Glomerular endothelial cell (primary cell): ENCODE measurements at places on chromosomes 7 and 10. TPM values are rescaled to one million over a fixed set of nuclear protein-coding genes. Genes with fewer than 3 reads are reported as not detected.

Gene PLEKHS1
- not detected in 2 replicates for total RNA-seq

Gene TAS2R5
- 0.34 and 1.1 TPM in 2 replicates for total RNA-seq

Gene MYPN
- total RNA-seq = 1.1 and 3.7 TPM in 2 replicates

GRCh38 chr10:102003541-102003940 lies 52.4 kb downstream of the ARMH3 start:
- no peak for DNase-seq

DNA sequence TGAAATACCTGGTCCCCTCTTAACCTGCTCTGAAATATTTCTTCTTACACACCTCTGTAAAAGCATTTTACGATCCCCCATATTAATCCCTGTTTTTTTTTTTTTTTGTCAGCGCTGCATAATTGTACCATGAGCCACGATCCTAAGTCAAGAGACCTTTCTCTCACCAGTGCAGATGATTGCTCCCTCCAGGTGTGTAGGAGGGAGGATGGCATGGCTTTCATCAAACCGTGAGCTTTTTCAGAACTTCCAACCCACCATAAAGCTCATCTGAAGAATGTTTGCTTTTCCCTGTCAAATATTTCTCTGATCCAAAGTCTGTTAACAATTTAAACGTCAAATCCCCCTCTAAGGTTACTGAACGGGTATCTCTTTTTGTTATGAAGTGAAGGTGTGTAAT lies 28.2 kb upstream of the SEPHS1 start:
- DNase-seq = no peak

GRCh38 chr10:97278491-97278989 lies 13.9 kb downstream of the ARHGAP19 start:
- DNase-seq = no peak

Gene ENTPD1
- total RNA-seq = 12.4 and 30.3 TPM in 2 replicates

DNA sequence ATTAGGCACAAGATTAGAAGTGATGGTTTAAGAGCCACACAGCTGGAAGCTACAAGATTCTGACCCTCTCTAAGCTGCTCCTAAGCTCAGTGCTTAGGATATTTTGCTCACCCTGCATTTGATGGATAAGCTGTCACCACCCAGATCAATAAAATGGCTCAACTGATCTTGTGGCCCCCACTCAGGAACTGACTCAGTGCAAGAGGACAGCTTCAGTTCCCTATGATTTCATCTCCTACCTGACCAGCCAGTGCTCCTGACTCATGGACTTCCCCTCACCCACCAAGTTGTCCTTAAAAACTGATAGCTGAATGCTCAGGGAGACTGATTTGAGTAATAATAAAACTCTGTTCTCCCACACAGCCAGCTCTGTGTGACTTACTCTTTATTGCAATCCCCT lies 833.8 kb downstream of the GRID1 start:
- no peak for DNase-seq

Gene IGF2BP3
- 89.8 and 98.3 TPM in 2 replicates for total RNA-seq

Gene ELFN1
- total RNA-seq = 0.05 and 1.5 TPM in 2 replicates

GRCh38 chr10:7846591-7846990 lies 28.3 kb downstream of the TAF3 start:
- DNase-seq = no peak

- DNase-seq = no peak
Measured at GRCh38 chr7:87220734-87221215, 1.2 kb upstream of the TMEM243 start.

Gene STEAP4
- total RNA-seq = not detected in 2 replicates

DNA sequence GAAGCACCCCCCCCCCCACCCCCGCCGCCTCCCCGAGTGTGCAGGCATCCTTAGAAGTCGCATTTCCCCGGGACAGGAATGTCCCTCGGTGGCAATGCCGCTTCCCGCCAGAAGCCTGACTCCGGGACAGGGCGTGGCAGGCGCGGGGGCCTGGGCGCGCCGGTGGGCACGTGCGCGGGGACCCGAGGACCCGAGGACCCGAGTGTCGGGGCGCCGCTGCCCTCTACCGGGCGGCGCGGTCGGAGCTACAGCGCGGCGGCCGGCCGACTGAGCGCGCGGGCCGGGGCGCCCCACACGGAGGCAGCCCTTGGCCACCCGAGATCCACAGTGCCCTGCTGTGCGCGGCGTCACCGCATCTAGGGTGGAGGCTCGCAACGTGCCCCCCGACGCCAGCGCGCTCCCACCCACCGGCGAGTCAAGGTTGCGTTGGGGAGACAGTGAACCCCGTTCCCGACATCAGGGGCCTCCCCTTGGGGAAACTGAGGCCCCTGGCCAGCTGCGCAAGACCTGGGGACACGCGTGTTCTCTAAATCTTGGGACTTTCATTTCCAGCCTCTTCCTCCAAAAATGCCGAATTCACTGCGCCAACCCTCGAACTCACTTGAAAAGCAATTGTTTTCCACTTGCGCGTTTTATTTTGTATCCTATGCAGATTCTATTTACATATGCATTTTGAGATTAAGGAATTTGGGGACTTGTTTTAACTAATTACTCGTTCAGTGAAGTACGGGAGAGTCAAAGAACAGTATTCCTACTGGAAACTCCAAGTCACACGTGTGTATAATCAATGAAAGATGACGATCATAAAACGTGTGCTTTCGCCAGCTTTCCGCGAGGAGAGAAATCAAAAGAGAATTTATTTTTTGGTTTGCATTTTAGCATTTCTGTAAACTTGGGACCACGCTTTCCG lies 3.1 kb upstream of the CUX1 start:
- no peak for DNase-seq

- no peak for DNase-seq
Measured at GRCh38 chr10:93591065-93591808, 9.8 kb downstream of the RBP4 start.

Gene TMEM229A
- total RNA-seq = not detected in 2 replicates

Gene MOGAT3
- total RNA-seq = not detected in 2 replicates

Gene DLD
- 53.0 and 141 TPM in 2 replicates for total RNA-seq

Gene FAM25G
- total RNA-seq = not detected in 2 replicates

GRCh38 chr10:103428989-103429643 lies 23.1 kb downstream of the CALHM2 start:
- no peak for DNase-seq

Gene ITGB8
- total RNA-seq = 6.3 and 13.9 TPM in 2 replicates

- DNase-seq = no peak
Measured at GRCh38 chr7:5332579-5332978, 49.8 kb downstream of the SLC29A4 start.

- no peak for DNase-seq
Measured at GRCh38 chr7:159329818-159330378, 185.2 kb upstream of the VIPR2 start.

DNA sequence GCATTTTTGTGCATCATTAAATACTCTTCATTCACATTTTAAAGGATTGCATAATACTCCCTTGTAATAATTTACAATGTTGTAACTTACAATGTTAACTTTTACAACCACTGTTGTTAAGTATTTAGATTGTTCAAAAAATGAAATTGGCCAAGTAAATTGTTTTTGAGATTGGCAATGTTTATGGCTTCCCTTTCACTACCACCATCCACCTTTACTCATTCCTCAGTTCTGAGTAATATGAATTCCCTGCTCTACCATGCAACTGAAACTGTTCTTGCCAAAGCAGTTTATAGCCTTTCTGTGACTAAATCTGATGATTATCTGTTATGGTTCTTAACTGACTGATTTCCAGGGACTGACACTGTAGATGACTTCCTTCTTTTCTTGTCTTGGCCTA lies 80.5 kb upstream of the TMEM106B start:
- DNase-seq = no peak

- DNase-seq = no peak
Measured at GRCh38 chr7:81503336-81503735, 266.5 kb downstream of the HGF start.

Gene GBX1
- total RNA-seq = not detected in 2 replicates

DNA sequence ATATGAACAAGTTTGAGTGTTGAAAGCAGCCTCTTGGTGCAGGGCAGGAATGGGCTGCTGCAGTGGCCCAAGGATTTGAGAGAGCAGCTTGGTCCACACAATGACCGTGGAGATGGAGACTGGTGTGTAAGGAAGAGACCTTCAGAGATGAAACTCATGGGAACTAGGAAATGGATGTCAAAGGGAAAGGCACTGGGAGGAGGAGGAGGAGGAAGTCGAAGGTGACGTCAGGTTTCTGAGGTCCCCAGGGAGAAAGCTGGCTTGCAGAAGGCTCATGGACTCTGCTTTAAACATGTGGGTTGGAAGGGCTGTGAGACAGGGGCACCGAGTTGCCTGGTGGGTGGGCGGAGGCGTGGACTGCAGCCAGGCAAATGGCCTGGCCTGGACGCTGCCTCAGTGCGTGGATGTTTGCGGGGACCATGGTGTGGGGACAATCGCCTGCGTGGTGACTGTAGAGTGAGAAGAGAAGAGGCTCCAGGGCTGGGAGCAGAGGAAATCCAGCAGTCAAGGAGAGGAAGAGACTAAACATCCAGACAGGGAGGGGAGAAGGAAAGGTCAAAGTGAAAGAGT lies 14.6 kb downstream of the C10orf71 start:
- DNase-seq = no peak

- no peak for DNase-seq
Measured at GRCh38 chr7:18647582-18647981, 152.0 kb downstream of the HDAC9 start.

DNA sequence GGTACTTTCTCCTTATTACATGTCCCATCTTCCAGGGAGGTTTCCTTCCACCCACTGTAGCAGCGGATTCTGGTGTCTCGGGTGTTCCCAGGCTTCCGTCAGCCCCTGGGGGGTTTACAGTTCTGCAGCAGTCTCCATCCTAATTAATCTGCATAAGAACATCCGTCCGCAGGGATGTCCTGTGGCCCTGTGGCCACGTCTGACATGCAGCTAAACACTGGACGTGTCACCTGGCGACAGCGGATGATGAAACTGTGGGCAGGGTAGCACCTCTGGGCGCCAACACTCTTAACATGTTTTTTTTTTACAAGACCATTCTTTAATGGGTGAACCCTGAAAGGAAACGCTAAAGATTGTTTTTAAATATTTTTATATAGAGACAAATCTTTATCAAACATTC lies 58.2 kb downstream of the DIP2C start:
- DNase-seq = no peak

DNA sequence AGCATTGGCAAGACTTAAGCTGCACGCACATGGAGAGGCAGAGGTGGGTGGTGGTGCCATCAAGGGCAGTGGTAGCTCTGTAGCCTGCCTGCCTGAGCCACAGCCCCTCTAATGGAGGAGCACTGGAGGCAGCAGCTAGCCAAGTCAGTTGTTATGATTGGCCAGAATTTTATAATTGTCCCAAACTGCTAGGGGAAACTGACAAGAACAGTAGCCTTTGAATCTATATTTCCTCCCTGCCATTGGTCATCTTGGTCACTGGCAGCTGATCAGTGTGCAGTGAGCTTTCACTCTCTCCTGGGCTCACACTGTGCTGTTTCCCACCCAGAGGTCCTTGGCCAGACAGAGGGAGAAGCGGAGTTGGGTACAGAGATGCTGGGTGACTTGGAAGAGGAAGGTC lies 9.6 kb upstream of the ZNF783 start:
- no peak for DNase-seq

DNA sequence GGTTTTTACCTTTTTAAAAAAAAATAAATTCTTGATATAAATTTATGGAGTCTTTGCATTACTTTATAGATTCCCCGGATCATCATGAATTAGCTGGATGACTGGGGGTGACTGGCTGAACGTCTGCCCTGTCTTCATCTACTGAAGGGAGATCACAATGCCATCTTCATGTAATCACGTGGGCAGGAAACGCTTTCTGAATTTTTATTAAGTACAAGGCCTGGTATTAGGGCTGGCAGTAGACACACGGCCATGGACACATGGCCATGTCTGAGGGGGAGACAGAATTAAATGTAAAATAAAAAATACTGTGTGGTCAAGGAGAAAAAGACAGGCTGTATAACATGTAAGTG lies 111.2 kb downstream of the VIPR2 start:
- DNase-seq = no peak

DNA sequence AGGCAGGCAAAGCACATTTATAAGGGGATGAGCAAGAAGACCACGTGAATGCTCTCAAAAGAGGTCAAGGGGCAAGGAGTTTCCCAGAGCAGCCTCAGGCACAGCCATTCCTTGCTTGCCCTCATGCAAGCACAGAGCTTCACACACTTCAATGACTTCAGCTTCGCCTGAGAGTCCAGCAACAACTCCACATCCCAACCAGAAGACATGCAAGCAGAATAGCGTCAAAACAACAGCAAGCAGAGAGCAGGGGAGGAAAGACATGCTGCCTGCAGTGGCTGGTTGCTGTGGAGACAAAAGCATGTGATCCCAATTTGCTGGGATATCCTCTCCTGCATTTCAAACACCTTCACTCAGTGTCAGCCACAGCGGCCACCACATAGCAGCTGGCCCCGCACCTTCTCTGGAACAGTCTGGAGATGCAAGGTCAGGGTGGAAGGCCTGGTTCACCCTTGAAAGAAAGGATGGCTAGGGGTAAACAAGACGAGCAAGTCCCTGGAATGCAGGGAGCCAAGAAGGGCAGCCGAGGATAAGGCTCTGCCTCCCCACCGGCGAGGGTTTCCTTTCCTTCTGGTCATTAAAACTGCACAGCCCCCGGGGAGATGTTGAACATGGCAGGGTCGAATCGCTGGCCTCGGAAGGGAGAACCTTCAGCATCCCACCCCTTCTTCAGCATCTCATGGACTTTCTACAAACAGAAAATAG lies 60.2 kb upstream of the CAMK2B start:
- DNase-seq = no peak

DNA sequence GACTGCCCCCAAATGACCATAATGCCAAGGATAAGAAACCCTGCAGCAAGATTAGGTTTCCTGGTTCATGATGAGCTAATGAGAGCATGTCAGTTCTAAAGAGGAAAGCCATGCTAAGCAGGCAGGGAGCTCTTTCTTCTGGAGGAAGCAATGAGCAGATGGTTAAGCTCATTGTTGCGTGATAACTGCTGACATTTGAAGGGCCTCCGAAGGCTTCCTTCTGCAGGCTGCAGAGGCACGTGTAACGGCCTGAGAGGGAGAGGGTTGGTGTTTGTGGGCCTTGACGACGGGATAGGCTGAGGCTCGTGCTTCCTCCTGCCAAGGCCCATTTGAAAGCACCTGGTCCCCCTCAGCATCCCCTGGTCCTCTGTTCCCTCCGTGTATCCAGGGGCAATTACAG lies 63.5 kb upstream of the BTBD16 start:
- no peak for DNase-seq

Gene AKR1E2
- total RNA-seq = 6.9 and 16.3 TPM in 2 replicates

Gene CYP3A7
- total RNA-seq = not detected in 2 replicates

GRCh38 chr7:68041554-68041953 lies 1044.9 kb downstream of the TYW1 start:
- DNase-seq = no peak

GRCh38 chr7:20787660-20788419 lies 1.2 kb upstream of the SP8 start:
- DNase-seq = no peak

- no peak for DNase-seq
Measured at GRCh38 chr7:130442601-130443000, 1.8 kb upstream of the CEP41 start.

- DNase-seq = no peak
Measured at GRCh38 chr10:46525824-46526681, 30.4 kb downstream of the GPRIN2 start.

DNA sequence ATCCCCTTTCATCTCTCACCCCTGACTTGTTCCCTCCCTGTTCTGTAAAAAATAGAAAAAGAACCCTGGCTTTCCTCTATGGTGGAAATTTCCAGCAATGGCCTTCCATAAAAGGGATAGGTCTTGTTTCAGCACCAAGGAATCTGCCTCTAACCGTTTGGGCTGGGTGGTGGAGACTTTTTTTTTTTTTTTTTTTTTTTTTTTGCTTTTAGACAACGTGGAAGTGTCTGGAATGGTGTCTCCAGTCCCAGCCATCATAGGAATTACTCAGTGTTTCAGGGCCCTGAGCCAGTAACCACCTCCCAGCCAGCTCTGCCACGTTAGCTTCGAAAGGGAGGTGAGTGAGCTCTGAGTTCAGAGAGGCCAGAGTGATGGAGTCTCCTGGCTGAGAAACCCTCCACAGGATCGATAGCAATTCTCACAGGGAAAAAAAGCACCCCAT lies 97.3 kb upstream of the COL1A2 start:
- DNase-seq = no peak
